Smooth muscle cell of the brain vasculature (primary cell): ENCODE measurements at places on chromosomes 2 and 18.

DNA sequence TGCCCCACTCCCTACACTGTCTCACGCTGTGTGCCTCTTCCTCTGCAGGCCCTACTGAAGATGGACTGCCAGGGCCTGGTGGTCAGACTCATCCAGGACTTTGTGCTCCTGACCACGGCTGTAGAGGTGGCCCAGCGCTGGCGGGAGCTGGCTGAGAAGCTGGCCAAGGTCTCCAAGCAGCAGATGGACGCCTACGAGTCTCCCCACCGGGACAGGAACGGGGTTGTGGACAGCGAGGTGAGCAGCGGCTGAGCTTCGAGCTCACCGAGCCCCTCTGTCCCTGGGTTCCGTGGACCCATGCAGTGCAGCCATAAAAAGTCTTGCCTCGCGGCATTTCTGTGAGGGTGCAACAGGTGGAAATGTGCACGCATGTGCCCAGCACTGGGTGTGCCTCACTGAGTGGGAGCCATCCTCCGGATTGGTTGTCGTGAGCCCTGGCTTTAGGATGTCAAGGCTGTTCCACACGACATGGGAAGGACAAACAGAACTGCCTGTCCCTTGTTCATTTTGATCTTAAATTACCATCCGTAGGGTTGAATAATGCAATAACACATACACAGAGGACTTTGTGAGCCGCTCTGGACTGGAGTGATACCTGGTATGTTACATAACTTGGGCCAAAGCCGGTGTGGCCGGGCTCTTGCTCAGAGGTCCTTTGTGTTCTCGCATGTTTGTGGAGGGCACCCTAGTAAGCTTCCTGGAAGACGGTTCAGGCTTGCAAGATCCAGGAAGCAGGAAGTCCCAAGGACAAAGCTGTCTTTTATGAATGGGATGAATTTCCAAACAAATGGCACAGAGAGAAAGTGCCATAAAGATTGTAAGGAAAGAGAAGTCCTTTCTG, 100.9 kb downstream of the SH3BP4 start:
- DNase-seq: no peak

DNA sequence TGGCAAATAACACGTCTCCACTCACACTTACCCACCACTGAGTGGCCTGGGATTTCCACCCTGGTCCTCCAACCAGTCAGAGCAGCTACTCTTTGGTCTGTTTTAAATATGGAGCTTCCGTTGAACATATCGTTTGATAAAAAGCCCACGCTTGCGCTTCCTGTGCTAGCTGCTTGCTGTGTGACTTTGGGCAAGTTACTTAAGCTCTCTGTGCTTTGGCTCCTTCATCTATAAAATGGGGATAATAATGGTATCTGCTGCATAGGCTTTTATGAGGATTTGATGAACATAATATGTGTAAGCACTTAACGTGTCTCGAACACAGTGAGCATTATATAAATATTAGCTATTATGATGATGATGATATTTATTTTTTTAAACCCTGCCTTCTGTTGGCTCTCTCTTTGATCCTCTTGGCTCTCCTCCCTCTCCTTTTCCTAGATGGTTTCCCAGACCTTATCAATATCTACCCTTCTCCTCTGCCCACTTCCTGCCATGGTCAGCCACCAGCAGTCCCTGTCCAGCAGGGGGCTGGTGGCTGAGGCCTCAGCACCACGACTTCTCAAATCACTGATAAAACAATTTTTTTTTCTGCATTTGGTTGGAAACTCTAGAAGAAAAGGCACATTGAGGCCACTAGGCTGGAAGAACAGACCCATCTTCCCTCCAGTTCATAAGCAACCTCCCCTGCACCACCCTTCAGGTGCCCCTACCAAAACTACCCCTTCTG, 191.9 kb downstream of the LOXHD1 start:
- DNase-seq: no peak

GRCh38 chr2:23578964-23579671, 194.1 kb downstream of the KLHL29 start:
- no peak for DNase-seq

GRCh38 chr2:13714466-13714865, 918.1 kb upstream of the LRATD1 start:
- no peak for DNase-seq

- no peak for DNase-seq
Observed at GRCh38 chr2:74441690-74442482, at the start of gene RTKN. TSS of gene RTKN (minus strand) at chr2:74441937. CDS start at chr2:74441816, 121 bp downstream.

- DNase-seq: no peak
Observed at GRCh38 chr2:200763422-200763821, 48.3 kb upstream of the BZW1 start.

- DNase-seq: no peak
Observed at GRCh38 chr2:50658883-50659282, 373.0 kb downstream of the NRXN1 start.

DNA sequence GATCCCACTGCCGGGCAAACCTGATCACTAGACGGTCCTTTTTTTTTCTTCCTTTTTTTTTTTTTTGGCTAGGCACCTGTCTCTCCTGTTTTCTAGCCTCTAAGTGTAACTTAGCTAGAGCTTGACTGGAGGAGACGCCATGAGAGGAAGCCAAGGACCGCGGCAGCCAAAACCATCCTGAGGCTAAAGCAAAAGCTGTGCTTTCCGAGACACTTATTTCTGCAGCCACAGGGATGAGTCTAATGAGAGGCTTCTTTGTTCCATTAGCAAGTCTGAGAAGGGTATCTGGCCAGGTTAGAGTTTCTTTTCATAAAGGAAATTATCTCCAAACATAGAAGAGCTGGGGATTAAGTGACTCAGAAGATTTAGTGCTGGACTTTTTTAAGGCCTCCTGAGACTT, 7.3 kb upstream of the CXCR4 start:
- no peak for DNase-seq

- no peak for DNase-seq
Observed at GRCh38 chr2:23427976-23428375, 43.0 kb downstream of the KLHL29 start.
